ENCODE measurements at places on chromosomes 7 and 10. TPM values are rescaled to one million over a fixed set of nuclear protein-coding genes. Genes with fewer than 3 reads are reported as not detected.
A peak's percentile ranks its signal among the peaks of the same experiment; 100 is the strongest.

The GIMAP4 gene
- total RNA-seq, result 135 TPM

DNA sequence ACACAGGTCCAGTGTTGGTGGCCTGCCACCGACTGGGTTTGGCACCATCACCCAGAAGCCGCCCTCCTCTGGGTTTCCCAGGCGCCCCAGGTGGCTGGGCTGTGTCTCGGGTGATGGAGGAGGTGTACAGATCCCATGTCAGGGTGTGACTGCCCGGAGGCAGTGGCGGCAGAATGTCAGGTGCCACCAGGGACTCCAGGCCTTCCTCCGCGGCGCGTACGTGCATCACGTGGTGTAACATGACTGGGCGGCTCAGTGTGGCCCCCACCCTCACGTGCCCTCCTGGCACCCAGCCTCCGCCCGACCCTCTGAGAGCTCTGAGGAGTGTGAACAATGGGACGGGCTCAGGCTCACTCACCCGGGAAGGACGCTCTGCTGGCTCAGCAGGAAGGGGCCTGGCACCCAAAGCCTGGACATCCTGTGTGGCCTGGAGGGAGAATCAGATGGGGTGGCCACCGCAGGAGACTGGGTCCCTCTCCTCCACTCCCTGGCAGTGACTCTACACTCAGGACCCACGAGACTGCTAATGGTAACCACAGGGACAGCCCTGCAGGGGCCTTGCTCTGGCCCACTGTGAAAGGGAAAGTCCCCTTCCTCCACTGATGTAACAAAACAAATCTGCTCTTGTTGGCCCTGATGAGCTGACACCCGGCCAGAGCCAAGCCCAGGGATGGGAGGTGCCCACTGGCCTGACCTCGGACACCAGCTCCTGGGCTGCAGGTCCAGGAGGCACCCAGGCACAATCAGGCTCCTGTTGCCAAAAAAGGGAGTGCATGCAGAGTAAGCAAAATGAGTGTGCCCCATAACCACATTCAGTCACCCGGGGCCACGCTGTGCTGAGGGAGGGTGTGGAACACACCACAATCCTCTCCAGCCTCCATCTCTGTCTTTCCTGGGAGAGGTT is 164.8 kb downstream of the PRKAG2 start:
- no peaks in the 10 kb centered on the region for H3K27me3 ChIP-seq
- peaks cover 2% of the 10 kb centered on the region for H3K4me1 ChIP-seq
- H3K27ac ChIP-seq, result no peak overlapping the region
- peaks cover 6% of the 10 kb centered on the region for H3K36me3 ChIP-seq

DNA sequence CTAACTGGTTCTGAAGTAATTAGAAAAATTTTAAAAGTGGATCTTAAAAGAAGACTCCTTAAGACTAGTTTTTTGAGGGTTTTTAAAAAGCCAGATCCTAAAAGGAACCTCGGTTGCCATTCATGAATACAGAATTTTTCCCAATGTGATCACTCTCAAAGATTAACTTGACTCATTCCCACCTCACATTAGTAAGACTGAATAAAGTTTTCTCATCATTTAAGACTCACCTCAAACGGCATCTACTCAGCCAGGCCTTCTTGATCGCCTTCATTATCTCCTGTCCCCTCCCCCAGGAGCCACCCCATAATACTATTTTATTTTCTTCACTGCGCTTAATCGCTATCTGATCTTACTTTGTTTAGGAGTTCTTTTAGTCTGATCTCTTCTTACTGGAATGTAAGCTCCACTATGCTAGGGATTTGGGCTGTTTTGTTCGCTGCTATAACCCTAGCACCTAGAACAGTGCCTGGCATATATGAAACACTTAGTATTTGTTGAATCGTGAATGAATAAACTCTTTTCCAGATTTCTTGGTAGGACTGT is 55.9 kb upstream of the PCGF5 start:
- H3K4me1 ChIP-seq, result peaks cover 34% of the 10 kb centered on the region
- no peaks in the 10 kb centered on the region for H3K27me3 ChIP-seq
- H3K27ac ChIP-seq, result peak overlapping the region; percentile 91
- no peak for DNase-seq

- H3K4me1 ChIP-seq, result peaks cover 17% of the 10 kb centered on the region
- H3K27ac ChIP-seq, result no peak overlapping the region
- DNase-seq, result no peak
- no peak overlapping the region for H3K4me3 ChIP-seq
- H3K27me3 ChIP-seq, result no peaks in the 10 kb centered on the region
- H3K36me3 ChIP-seq, result no peaks in the 10 kb centered on the region
Measured at GRCh38 chr10:51875610-51876009, 176.2 kb upstream of the CSTF2T start.

DNA sequence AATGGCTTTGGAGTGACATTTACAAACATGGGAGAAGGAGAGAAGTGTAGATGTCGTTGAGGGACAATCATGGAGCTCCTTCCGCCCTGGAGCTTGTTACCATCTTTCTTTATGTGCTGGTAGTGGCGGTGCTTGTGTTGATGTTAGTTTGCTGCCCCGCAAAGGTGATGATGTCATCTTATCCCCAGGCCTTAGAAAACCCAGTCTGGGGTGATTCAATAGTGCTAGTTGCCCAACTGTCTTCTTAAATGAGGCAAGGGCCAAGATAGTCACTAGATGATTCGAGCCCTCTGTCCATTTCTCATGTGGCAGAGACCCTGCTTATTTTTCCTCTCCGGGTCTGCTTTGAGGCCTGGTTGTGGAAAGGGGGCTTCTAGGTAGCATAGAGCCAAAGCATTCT is 277.4 kb downstream of the CCSER2 start:
- DNase-seq, result no peak
- peaks cover 6% of the 10 kb centered on the region for H3K27me3 ChIP-seq
- H3K27ac ChIP-seq, result no peak overlapping the region
- no peaks in the 10 kb centered on the region for H3K4me1 ChIP-seq
- H3K4me3 ChIP-seq, result no peak overlapping the region

The GSTO2 gene
- 2.1 TPM for total RNA-seq

Data from activated CD4-positive, alpha-beta T cell treated with anti-CD3 and anti-CD28 coated beads for 36 hours (primary cell).